ENCODE measurements at places on chromosomes 13 and 19.

DNA sequence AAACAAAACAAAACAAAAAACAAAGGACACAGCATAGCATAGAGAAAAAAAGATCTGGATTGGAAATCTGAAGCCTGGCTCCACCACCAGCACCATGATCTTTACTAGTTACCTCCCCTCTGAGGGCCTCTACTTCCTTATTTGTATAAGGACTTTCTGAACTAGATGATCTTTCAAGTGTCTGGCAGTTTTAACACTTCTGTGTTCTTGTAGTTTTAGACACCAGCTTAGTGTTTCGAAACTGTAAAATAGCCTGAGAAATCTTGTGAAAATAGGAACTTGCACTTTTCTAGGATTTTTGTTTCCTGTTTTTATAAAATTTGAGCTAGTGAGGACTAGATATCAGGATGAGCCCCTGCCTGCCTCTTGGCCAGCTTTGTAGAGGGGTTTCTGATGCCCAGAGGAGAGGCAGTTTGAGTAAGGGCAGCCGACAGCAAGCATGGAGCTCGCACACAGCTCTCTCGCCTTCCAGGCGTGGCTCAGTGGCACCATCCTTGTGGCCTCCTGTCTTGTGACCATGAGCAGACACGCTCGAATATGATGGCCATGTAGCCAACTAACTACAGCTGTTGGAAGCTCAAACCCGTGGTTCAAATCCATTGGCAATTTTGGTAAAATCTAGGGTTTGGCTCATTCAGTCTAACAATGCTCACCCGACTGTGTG is 319.0 kb downstream of the KCNRG start:
- DNase-seq = no peak

DNA sequence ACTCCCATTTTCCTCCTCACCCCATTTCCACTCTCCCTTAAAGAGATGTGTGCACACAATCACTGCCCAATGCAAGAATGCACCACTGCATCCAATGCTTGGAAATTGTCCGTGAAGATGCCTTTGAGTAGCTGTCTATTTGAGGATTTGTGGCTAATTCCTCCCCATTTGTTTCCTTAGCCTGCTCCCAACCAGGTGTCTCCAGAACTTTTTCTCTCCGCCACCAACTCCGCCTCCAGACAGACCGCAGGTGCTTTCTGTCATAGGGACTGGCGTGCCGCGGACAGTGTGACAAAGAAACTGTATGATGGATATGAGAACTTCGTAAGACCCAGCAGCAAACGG is 461 bp upstream of the TM9SF2 start:
- no peak for DNase-seq

DNA sequence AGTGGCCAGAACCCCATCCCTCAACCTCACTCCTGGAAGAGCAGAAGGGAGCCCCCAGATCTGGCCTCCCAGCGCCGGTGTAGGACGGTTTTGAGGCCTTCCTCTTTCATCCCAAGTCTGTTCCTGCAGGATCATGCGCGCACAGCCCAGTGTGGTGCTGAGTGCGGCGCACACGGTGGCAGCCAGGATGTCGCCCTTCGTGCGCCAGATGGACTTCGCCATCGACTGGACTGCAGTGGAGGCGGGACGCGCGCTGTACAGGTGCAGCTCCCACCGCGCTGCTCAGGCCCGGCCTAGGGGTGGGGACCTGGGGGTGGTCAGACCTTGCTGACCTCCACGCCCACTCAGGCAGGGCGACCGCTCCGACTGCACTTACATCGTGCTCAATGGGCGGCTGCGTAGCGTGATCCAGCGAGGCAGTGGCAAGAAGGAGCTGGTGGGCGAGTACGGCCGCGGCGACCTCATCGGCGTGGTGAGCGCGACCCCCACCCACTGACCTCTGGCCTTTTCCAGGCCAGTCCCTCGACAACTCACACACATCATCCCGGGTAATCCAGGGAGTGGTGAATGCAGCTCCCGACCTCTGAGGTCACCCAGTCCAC is 14.8 kb downstream of the PNPLA6 start:
- no peak for DNase-seq

DNA sequence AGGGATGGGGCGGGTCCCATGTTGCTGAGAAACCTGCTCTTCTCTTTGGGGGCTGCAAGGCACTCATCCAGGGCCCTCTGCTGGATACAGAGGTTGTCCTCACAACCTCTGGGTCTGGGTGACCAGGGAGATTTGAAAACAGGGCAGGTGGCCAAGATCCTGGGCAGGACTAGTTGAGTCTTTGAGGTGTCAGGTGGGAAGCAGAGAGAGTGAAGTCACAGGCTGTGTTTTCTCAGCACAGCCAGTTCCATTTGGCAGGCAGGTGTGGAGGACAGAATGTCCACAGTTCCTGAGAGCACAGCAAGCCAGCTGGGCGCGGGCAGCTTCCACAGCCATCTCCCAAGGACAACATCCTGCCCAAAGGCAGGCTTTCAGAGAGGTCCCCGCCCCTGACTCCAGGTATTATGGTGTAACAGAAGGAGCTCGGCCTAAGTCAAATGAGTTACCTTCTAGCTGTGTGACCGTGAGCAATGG is 118.8 kb downstream of the NUFIP1 start:
- no peak for DNase-seq

DNA sequence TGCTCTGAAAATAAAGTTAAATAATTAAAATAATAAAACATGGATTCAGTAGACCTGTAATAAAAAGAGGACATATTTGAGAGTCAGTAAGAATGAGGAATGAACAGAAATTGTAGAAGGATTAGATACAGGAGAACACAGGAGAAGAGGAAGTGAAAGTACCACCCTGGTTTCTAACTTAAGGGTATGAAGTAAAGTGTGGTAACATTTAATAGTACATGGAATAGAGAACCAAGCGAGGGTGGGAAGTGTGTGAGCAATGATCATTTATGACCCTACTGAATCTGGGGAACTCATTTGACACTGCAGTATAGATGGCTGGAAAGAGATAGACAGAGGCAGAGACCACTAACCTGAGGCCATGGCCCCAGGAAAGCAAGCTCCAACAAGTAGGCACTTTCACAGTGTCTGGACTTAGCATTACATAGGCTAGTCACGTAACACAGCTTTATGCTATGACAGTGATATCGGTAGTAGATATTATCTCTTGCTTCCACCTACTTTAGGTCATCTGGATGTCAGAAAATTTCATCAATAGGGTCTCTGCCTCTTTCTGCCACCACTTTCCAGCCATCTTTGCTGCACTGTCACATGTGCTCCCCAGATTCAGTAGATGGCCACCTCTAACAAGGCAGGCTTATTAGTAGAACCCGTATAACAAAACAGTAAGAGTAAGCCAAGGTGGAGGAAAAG is 633.9 kb upstream of the MIR17HG start:
- DNase-seq = no peak
